ENCODE measurements at places on chromosomes 2 and 18.

DNA sequence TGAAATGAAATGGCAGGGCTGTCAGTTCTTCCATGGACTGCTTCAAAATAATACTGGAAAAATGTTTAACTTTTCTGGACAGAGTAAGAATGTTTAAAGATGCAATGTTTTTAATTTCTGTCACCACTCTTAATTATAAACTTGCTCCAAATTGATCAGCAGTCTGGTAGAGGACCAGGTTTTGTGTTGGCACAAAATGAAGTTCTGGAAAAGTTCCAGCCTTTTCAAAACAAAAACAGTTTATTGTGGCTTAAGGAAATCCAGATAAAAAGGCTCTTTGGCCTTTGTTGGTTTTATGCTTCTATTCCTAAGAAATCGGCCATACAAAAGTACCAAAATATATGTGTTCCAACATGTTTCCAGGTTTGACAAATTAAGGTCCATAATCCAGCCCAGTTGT is 48.8 kb downstream of the PTRHD1 start:
- DNase-seq: no peak

- DNase-seq: no peak
Measured at GRCh38 chr2:120496759-120497158, 150.8 kb downstream of the INHBB start.

GRCh38 chr2:61018318-61018755 is 282 bp upstream of the PUS10 start:
- DNase-seq: no peak

GRCh38 chr2:61784643-61785042 is 69.2 kb downstream of the FAM161A start:
- DNase-seq: no peak

DNA sequence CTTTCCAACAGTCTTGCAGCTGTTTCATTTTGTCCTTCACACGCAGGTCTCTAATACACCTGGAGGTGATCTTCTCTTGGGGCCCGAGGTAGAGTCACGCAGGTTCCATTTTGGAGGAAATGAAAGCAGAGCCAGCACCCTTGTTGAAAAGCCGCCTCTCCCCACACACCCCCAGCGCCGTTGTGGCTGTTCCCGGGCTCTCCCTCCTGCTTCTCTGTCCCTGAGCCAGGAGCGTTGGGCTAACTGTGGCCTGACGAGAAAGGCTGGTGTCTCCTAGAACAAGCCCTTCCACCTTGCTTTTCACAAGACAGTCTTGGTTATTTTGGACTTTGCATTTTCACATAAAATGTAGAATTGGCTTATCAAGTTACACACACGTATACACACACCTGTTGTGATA is 16.3 kb downstream of the SNED1 start:
- no peak for DNase-seq

DNA sequence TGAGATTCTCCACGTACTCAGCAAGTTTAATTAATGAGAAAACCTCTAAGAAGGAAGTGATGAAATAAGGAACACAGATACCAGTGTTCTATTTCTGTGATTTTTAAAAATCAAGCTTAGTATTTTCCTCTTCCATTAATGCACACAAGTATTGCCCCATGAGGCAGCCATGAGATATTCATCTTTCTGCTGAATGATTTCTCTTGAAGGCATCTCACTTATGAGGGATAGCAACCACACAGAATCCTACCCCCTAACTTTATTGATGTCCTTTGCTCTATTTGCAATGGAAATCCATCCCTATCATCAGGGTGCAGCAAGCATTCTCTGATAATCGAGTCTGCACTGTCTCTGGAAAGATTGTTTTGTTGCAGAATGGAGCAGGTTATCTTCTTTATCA is 244.1 kb upstream of the NRP2 start:
- no peak for DNase-seq
